ENCODE measurements at places on chromosomes 2 and 18.

GRCh38 chr2:63048367-63049171 lies 2.1 kb upstream of the OTX1 start:
- peak; percentile 15 for DNase-seq

DNA sequence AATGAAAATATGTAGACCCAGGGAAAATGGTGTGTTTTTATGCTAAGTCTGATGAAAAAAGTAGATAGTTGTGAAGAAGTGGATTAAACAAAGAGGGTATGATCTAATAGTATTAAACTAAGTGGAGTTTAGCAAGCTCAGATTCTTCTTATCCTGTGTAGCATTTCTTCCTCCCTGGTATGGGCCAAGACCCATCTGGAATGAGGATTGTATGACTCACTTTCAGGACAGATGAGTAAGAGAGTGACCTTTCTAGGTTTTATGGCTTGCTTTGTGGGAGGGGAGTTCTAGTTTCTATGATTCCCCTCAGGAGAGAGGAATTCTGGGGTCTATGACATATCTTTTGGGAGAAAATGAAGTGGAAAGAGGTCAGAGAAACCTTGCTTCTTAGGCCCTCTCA lies 550.1 kb downstream of the SPAG16 start:
- DNase-seq: no peak

DNA sequence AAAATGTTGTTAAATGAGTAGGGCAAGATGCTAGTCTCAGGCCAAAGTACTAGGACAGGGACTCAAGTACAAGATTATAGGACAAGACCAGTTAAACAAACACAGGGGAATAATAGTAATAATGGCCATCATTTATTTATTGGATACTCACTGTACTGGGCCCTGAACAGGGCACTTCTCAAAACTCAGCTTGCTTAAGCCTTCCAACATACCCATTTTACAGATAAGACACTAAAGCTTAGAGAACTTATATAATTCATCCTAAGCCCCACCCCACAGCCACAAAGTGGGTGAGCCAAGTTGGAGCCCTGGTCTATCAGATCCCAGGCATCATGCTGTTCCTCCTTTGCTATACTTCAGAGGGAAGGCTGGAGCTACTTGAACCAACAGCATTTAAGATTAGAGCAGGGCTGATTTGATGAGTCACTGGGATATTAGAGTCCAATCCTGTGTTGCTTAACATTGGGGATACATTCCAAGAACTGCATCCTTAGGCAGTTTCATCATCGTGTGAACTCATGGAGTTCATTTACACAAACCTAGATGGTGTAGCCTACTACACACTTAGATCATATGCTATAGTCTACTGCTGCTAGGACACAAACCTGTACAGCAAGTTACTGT lies 153.6 kb downstream of the MTCL1 start:
- DNase-seq: no peak

GRCh38 chr2:84878459-84878858 lies 2.4 kb downstream of the TRABD2A start:
- DNase-seq: no peak

DNA sequence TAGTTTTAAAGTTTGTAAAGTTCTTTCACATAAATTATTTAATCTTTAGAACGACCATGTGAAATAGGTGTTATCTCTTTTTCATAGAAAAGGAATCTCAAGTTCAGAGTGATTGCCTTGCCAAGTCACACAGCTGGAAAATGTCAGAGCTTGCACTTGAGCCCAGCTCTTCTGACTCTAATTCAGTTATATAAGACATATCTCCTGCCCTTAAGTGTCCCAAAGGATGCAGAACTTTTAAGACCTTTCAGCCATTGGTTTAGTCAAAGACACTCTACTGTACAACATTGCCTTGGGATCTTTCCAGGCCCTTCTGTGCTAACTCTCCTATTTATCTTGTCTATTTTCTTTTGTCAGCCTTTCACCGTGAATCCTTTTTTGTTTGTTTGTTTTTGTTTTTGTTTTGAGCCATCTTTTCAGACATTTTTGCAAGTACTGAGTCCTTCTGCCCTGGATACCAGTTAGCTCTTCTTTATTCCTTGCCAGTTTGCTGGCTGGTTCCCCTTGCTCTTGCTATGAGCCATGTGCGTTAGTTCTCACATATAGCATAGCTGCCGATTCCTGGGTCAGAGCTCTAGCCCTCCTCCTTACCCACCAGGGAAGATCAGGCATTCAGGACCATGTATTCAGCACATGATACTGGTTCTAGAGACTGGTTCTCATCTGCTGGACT lies 160.0 kb upstream of the MYO3B start:
- DNase-seq: no peak

- DNase-seq: no peak
Measured at GRCh38 chr2:18149660-18150246, 271.3 kb downstream of the KCNS3 start.

DNA sequence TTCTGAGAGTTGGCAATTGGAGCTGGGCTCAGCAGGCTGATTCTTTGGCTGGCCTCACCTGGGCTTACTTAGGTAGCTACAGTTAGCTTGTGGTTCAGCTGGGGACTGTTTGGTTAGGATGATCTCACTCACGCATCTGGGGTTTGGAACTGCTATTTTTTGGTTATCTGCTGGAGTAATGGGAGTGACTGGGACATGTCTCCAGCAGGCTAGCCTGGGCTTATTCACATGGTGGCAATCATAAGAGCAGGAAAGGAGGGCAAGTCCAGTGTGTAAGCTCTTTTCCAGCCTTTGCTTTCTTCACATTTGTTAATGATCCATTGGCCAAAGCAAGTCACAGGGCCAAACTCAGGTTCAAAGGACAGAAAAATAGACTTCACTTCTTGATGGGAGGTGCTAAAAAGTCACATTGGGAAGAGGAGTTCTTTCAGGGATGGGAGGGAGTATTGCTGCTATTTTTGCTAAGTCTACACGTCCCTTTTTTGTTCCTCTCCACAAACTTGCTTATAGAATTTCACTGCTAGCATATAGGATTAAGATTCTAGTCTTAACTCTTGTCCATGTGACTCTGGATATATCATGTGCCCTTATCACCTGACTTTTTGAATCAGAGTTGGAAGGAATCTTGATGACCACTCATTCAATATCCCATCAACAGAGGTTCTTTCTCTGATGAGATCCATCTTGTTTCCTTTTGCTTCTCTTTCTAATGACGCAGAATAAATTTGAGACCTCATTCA lies 174.0 kb downstream of the ZFP36L2 start:
- no peak for DNase-seq

DNA sequence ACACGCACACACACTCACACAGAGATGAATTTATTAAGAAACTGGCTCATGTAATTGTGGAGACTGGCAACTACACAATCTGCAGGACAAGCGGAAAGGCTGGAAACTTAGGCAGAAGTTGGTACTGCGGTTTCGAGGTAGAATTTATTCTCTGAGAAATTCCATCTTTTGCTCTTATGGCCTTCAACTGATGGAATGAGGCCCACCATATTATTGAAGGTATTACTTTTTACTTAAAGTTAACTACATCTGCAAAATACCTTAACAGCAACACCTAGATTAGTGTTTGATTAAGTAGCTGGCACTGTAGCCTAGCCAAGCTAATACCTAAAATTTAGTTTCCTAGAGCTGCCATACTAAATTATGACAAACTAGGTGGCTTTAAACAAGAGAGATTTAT lies 384.0 kb upstream of the UBE2E3 start:
- DNase-seq: no peak

DNA sequence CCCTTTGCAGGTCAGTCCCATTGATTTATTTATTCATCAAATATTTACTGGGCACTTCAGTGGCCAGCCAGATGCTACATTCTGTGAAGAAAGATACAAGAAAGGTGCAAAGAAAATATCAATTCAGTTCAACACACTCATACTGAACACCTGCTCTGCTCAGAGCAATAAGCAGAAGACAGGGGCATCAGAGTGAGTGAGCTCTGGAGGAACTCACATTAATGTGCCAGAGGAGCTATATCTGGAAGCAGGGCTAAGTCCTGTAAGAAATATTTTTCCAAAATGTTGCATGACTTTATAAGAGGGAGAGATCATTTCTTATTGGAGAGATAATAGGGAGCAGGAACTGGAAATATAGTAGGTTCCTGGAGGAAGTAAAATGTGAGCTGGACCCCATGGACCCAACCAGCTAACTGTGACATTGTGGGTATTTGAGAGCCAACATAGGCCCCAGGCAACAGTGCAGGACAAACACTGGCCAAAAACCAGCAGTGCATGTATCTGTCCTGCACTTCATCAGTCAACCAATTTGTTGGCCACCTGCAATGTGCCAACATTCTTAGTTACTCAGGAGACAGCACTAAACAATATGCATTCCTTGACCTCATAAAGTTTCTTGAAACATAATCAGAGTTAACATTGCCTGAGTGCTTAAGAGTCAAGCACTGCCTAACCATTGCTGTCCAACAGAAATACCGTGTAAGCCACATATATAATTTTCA lies 102.7 kb upstream of the PTPRM start:
- no peak for DNase-seq

GRCh38 chr2:37625796-37626571 lies 45.5 kb downstream of the CDC42EP3 start:
- peak; percentile 46 for DNase-seq

DNA sequence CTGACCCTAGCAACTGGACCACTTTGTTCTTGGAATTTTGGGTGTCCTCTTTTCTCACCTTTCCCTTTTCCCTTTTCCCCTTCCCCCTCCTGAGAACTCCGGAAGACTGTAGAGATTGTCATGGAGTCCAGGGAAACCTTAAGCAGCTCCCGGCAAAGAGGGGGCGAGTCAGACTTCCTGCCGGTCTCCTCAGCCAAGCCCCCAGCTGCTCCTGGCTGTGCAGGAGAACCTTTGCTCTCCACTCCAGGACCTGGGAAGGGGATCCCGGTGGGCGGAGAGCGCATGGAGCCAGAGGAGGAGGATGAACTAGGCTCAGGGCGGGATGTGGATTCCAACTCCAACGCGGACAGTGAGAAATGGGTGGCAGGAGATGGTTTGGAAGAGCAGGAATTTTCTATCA lies 20.5 kb downstream of the SETBP1 start:
- no peak for DNase-seq

DNA sequence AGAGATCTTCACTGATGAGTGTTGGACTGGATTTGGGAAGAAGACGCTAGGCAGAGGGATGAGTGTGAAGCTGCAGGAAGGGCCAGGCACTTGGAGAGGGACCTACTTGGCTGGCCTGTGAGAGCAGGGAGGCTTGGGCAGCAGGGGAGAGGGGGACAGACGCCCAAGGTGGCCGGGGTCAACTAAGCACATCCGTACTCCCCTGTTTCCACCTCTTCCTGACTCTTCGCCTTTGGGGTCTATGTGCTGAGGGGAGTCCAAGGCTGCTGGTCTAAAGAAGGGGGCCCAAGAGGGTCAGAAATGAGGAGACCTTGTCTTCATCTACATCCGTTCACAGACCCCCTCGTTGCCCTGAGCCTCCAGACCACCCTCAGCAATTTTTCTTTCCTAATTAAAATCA lies 16.7 kb downstream of the DPYSL5 start:
- DNase-seq: no peak

DNA sequence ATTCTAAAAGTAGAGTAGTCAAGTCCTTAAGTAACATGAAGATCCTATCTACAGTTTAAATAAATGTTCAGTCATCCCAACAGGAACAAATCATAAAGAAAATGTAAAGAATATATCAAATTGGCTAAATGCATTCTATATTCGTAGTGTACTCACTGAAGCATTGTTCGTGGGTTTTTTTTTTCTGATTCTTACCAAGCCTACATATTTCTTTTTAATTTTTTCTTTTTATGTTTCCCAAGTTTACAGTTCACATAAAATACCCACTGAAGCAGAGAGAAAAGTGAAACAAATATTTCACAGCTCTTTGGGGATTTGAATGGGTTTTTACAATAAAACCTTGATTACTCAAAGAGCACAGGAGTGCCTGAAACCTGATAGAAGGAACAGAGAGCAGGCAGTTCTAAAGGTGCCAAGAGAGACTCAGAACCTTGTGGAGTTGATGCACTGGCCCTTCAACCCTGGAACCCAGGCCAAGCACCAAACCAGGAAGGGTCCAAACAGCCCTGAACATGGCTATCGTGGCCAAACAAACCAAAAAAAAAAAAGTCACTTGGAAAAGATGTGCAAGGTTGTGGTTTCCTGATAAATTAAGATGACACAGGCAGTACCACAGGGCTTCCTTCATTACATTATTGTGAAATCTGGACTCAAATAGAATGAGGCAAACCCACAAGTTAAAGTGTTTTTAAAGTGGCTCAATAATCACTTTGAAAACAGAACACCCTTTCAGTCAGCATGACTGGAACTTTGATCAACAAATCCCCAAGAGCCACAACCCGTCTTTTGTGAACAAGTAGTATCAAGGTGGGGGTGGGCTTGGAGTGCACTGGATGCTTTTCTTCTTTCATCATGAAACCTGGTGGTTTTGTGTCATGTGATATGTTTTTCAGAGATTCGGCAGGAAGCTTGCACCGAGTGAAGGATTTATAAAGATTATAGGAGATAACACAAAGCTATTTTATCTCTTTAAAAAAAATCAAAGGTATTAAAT lies 245.0 kb upstream of the FN1 start:
- DNase-seq: peak; percentile 8

- DNase-seq: no peak
Measured at GRCh38 chr2:8132351-8132831, 549.5 kb upstream of the ID2 start.

DNA sequence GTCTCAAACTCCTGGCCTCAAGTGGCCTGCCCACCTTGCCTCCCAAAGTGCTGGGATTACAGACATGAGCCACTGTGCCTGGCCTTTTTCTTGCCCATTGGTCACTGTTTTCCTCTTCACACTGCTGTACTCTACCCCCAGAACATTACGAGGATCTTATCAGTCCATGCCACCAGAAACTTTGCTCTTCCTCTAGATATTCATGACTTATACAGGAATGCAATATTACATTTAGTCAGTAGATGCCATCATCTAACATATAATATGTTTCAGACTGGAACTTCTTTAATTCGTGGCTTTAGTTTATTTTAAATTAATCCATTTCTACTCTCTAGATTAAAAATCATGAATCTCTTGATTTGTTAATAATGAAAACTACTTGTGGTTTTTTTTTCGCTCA lies 135.5 kb downstream of the COMMD1 start:
- no peak for DNase-seq

- DNase-seq: no peak
Measured at GRCh38 chr2:199458806-199459285, 1.1 kb upstream of the SATB2 start.

DNA sequence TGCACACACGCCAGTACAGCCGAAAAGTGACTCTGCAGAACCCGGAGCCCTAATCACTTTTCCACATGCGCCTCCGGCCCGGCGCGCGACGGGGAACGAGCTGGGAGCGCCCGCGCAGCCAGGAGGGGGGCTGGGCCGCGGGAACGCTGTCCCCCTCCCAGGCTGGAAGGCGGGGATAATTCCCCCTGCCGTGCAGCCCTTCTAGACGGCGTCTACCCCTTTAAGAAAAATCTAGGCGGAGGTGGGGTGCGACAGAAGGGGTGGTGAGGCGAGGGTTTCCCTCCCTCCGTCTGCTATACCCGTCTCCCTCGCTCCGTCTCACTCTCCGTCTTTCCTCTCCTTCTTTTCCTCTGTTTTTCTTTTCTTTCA lies 2.4 kb downstream of the CYP26B1 start:
- DNase-seq: no peak

DNA sequence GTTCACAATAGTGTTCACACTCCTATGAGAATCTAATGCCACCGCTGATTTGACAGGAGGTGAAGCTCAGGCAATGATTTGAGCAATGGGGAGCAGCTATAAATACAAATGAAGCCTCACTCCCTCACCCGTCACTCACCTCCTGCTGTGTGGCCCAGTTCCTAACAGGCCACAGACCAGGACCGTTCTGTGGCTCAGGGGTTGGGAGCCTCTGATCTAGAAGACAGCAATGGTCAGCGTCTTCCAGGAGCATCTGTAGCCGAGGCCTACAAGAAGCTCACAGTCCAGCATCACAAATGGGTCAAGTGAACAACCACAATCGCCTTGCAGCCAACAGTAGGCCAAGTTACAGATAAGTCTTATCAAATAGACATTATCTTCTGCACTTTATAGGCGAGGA lies 110.0 kb upstream of the SLC66A3 start:
- DNase-seq: no peak
